ENCODE measurements at places on chromosomes 1 and 21. TPM values are rescaled to one million over a fixed set of nuclear protein-coding genes. Genes with fewer than 3 reads are reported as not detected.
A peak's percentile ranks its signal among the peaks of the same experiment; 100 is the strongest.

Gene TMEM82
- total RNA-seq = not detected

Gene ADCY10
- total RNA-seq = 0.29 TPM

Gene CSMD2
- 0.42 TPM for total RNA-seq

Gene OR2G6
- not detected for total RNA-seq

Gene FCER1G
- 50.2 TPM for total RNA-seq

Gene RSRP1
- 75.2 TPM for total RNA-seq

Gene SGIP1
- 13.0 TPM for total RNA-seq

Gene PLA2G5
- total RNA-seq = 32.8 TPM

Gene TSACC
- not detected for total RNA-seq

Gene VANGL2
- total RNA-seq = 5.2 TPM

Gene KANK4
- total RNA-seq = 0.84 TPM

GRCh38 chr1:23777979-23778814, at the start of gene PITHD1:
TSS of gene PITHD1 (plus strand) at chr1:23778418. CDS start at chr1:23778516, 98 bp downstream.
- DNase-seq = peak; percentile 95
- H3K4me1 ChIP-seq = peaks cover 28% of the 10 kb centered on the region
- peak within 1 kb of the TSS; percentile 75 for H3K4me3 ChIP-seq
- peaks cover 27% of the 10 kb centered on the region for H3K36me3 ChIP-seq
- H3K27ac ChIP-seq = peak within 1 kb of the TSS; percentile 86

DNA sequence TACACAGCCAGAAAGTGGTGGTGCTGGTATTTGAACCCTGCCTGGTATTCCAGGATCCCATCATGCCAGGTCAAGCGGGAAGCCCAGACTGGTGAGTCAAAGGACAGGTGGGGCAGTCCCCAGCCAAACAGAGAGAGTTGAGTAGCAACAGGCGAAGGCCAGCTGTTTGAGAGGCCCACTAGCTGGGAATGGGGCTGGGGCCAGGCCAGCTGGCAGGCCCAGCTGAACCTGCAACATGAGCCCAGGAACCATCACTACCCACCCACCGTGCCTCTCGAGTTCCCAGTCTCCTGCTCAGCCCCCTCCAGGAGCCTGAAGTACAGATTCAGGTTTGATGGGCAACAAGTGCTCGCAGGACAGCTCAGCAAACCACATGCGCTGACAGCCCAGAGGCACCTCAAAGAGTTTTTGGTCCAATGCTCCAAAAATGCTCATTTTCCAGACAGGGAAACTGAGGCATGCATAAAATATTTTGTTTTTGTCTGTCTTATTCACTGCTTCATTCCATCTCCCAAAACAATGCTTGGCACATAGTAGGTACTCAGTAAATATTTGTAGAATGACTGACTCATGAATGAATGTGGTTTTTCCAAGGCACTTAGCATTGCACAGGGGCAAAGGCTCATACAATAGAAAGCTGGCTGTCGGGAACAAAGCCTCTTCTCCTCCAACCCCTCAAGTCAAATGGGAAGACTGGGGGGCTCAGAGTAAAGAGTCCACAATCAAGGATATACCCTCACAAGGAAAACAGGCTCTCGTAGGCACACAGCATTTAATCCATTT, 42.5 kb upstream of the CLIC4 start:
- peaks cover 18% of the 10 kb centered on the region for H3K4me1 ChIP-seq
- DNase-seq = no peak
- H3K4me3 ChIP-seq = no peak overlapping the region
- no peak overlapping the region for H3K27ac ChIP-seq
- H3K36me3 ChIP-seq = no peaks in the 10 kb centered on the region

GRCh38 chr21:45981151-45982091, at the start of gene COL6A1:
TSS of gene COL6A1 (plus strand) at chr21:45981770. CDS start at chr21:45981851, 81 bp downstream.
- H3K27me3 ChIP-seq = no peaks in the 10 kb centered on the region
- peak within 1 kb of the TSS; percentile 97 for H3K27ac ChIP-seq
- peak; percentile 96 for DNase-seq
- peaks cover 28% of the 10 kb centered on the region for H3K36me3 ChIP-seq

GRCh38 chr1:96698342-96698983, 23.1 kb upstream of the PTBP2 start:
- H3K4me1 ChIP-seq = no peaks in the 10 kb centered on the region
- DNase-seq = no peak
- H3K27me3 ChIP-seq = no peaks in the 10 kb centered on the region
- no peak overlapping the region for H3K27ac ChIP-seq
- H3K4me3 ChIP-seq = no peak overlapping the region

DNA sequence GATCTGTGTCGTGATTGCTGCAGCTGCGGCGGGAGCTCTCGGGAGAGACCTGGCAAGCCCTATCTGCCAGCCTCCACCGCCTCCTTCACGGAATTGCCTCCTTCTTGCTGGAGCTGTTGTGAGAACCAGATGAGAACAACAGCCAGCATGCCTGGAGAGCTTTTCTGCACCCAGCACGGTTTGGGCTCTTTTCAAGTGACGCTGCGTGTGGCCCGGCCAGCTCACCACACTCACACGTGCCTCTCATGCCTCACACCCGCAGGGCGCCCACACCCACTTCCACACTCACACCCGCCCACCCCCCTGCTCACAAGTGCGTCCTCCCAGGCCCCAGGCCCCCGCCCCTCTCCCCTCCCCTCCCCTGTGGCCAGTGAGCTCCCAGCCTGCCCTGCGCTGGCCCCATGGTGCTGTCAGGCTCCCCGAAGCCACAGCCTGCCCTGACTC, 135.7 kb upstream of the RUNX3 start:
- H3K27ac ChIP-seq = no peak overlapping the region
- no peak overlapping the region for H3K4me3 ChIP-seq
- DNase-seq = no peak
- no peaks in the 10 kb centered on the region for H3K36me3 ChIP-seq
- H3K4me1 ChIP-seq = no peaks in the 10 kb centered on the region

GRCh38 chr1:1218524-1219200, 4.7 kb upstream of the TNFRSF4 start:
- DNase-seq = no peak
- no peak overlapping the region for H3K4me3 ChIP-seq
- H3K36me3 ChIP-seq = peaks cover 85% of the 10 kb centered on the region
- H3K27ac ChIP-seq = no peak overlapping the region
- no peaks in the 10 kb centered on the region for H3K27me3 ChIP-seq
- peaks cover 20% of the 10 kb centered on the region for H3K4me1 ChIP-seq

DNA sequence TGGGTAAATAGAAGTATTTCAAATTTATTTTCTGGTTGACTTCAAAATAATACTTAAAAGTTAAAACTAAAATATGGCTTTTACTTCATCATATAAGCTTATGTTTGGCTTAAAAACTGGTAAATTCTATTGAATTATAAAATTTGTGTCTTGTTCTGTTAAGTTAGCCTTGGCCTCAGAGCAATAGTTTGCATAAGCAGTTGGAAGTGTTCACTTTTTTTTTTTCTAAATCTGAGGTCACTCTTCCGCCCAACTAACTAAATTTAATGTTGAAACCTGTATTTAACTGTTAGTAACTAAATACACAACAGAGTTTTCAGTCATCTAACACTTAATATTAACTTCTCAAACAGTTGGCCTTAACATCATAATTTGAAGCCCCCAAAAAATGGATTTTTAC, 871.7 kb upstream of the ADAMTS5 start:
- no peak for DNase-seq
- H3K4me1 ChIP-seq = no peaks in the 10 kb centered on the region
- no peak overlapping the region for H3K27ac ChIP-seq
- no peaks in the 10 kb centered on the region for H3K36me3 ChIP-seq
- no peaks in the 10 kb centered on the region for H3K27me3 ChIP-seq

- no peak for DNase-seq
- H3K27me3 ChIP-seq = no peaks in the 10 kb centered on the region
- H3K4me1 ChIP-seq = no peaks in the 10 kb centered on the region
- no peak overlapping the region for H3K27ac ChIP-seq
Observed at GRCh38 chr1:183165456-183165855, 20.6 kb upstream of the LAMC2 start.

- H3K4me1 ChIP-seq = no peaks in the 10 kb centered on the region
- no peak overlapping the region for H3K4me3 ChIP-seq
- H3K27ac ChIP-seq = no peak overlapping the region
- H3K27me3 ChIP-seq = no peaks in the 10 kb centered on the region
Observed at GRCh38 chr21:27557356-27557755, 590.5 kb upstream of the ADAMTS5 start.

DNA sequence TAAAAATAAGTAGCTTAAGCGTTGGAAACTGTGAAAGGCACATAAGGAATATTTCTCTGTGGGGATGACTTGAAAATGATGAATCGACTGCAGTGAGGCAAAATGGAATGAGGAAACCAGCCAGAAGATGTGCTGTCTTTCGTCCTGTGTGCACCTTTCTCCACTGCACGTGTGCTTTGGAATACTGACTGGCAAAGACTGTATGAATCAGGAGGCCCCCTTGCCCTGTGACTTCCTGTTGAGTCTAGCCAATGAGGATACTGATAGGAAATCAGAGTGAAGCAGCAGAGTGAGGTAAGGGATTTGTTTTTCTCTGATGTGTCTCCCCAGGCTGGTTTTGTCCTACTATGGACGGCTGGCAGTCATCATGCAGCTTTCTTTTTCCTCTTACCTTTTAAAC, 118.2 kb upstream of the ADGRL4 start:
- no peak overlapping the region for H3K4me3 ChIP-seq
- H3K4me1 ChIP-seq = no peaks in the 10 kb centered on the region
- no peak for DNase-seq
- no peak overlapping the region for H3K27ac ChIP-seq

GRCh38 chr1:170776777-170777176, 112.8 kb downstream of the PRRX1 start:
- H3K27me3 ChIP-seq = no peaks in the 10 kb centered on the region
- DNase-seq = no peak
- no peak overlapping the region for H3K4me3 ChIP-seq
- no peak overlapping the region for H3K27ac ChIP-seq
- H3K36me3 ChIP-seq = no peaks in the 10 kb centered on the region

GRCh38 chr1:236706183-236706582, 19.9 kb downstream of the ACTN2 start:
- no peak overlapping the region for H3K4me3 ChIP-seq
- peaks cover 38% of the 10 kb centered on the region for H3K4me1 ChIP-seq
- no peaks in the 10 kb centered on the region for H3K36me3 ChIP-seq

DNA sequence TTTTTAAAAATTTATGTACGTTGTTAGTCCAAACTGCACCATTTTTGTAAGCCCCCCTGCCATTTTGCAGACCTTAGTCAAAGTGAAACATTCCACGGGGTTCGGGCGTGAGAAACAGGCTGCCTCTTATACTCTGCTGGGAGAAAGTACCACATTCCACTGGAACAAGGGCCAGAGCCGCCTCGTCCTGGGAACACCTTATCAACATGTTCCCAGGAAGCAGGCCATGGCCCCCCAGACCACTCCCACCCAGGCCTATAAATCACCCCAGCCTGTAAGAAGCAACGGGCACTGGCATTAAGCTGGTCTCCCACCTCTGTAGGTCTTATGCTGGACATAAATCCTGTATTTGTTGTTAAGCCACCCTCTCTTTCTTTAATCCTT, 854 bp upstream of the ZRANB2 start:
- peaks cover 21% of the 10 kb centered on the region for H3K4me1 ChIP-seq
- peak overlapping the region; percentile 83 for H3K27ac ChIP-seq
- H3K4me3 ChIP-seq = peak overlapping the region; percentile 72
- no peak for DNase-seq

GRCh38 chr1:3333903-3334302, 120.6 kb upstream of the ARHGEF16 start:
- peaks cover 27% of the 10 kb centered on the region for H3K4me1 ChIP-seq
- H3K27ac ChIP-seq = no peak overlapping the region
- peaks cover 48% of the 10 kb centered on the region for H3K27me3 ChIP-seq
- no peaks in the 10 kb centered on the region for H3K36me3 ChIP-seq

GRCh38 chr1:223776075-223776814, 63.9 kb downstream of the CAPN2 start:
- no peak overlapping the region for H3K4me3 ChIP-seq
- H3K4me1 ChIP-seq = peaks cover 22% of the 10 kb centered on the region
- peak overlapping the region; percentile 42 for H3K27ac ChIP-seq
- peaks cover 76% of the 10 kb centered on the region for H3K36me3 ChIP-seq

DNA sequence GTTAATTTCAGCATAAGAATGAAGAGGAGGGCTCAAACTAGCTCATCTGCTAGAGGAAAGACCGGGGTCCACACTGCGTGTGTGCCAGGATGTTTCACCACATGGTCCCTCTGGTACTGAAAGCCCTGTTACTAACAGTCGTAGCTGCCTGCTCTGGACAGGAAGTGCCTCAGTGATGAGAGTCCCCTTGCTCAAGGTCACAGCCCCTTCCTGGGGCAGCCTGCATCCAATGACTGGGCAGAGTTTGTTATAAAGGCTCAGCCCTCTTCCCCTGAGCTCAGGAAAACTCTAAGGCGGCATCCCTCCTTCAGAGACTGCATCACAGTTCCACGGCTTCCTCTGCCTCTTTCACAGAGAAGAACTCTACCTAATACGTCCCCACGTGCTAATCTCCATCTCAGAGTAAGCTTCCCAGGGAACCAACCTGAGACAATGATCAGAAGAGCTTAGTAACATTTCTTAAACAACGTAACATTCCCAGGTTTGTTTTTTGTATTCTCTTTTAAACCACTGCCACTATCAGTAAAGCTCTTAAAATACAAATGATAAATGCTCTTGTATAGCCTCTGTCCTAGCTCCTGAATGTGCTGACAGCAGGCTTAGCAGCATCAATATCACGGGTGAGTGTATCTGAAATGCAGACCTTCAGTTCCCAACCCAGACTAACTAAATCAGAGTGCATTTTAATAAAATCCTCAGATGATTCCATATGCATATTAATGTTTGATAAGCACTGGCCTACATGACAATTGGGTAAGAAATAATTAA, 38.0 kb upstream of the ATP1A1 start:
- H3K4me1 ChIP-seq = no peaks in the 10 kb centered on the region
- no peak overlapping the region for H3K27ac ChIP-seq
- DNase-seq = peak; percentile 64
- H3K4me3 ChIP-seq = no peak overlapping the region
- no peaks in the 10 kb centered on the region for H3K36me3 ChIP-seq

GRCh38 chr1:34405266-34405959, 228.7 kb downstream of the C1orf94 start:
- DNase-seq = peak; percentile 21
- H3K27me3 ChIP-seq = no peaks in the 10 kb centered on the region
- H3K4me3 ChIP-seq = no peak overlapping the region
- H3K36me3 ChIP-seq = no peaks in the 10 kb centered on the region
- H3K27ac ChIP-seq = no peak overlapping the region

GRCh38 chr1:51926171-51926812, 47.8 kb upstream of the NRDC start:
- H3K4me3 ChIP-seq = no peak overlapping the region
- H3K27ac ChIP-seq = no peak overlapping the region
- DNase-seq = no peak

GRCh38 chr1:183598386-183598785, 8.1 kb upstream of the NCF2 start:
- no peaks in the 10 kb centered on the region for H3K4me1 ChIP-seq
- no peak overlapping the region for H3K27ac ChIP-seq
- DNase-seq = peak; percentile 39
- H3K27me3 ChIP-seq = no peaks in the 10 kb centered on the region
- H3K4me3 ChIP-seq = no peak overlapping the region

DNA sequence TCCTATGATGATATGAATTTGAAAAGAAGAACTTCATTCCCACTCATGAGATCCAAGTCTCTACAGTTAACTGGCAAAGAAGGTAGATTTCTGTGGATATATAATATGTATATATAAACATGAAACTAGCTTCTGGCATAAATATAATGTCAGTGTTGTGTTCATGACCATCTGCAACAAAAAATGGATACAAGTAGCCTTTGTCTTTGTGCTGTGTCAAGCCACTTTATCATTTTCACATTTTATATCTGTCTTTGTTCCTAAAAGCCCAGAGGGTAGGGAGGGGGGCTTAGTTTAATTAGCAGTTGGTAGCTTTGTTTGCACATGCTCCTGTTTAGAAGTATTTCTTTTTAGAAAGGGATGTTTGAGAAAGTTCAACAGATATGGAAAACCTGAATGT, 56.2 kb upstream of the FASLG start:
- no peak overlapping the region for H3K27ac ChIP-seq
- peaks cover 5% of the 10 kb centered on the region for H3K36me3 ChIP-seq
- no peaks in the 10 kb centered on the region for H3K27me3 ChIP-seq
- H3K4me1 ChIP-seq = no peaks in the 10 kb centered on the region
